Left ventricle myocardium superior (tissue), 1 donor: ENCODE measurements at places on chromosomes 5 and 9.
A peak's percentile ranks its signal among the peaks of the same experiment; 100 is the strongest.

GRCh38 chr5:180618487-180618828 lies 27.2 kb upstream of the SCGB3A1 start:
- no peak for DNase-seq

GRCh38 chr5:32690153-32690552 lies 21.0 kb upstream of the NPR3 start:
- DNase-seq = no peak

DNA sequence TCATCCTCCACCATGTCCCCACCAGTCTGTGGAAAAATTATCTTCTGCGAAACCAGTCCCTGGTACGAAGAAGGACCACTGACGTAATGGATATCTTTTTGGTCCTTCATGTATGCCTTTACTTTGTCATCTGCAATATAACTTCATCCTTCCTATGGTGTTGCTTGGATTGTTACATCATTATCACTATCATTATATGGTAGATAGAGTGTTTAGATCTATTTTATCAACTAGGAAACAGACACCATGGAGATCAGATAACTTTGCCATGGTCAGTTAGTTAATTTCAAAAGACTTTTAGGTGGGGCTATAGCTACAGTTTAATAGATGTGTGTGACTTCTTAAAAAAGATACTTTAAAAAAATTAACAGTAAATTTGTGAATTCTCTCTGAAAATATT lies 23.8 kb upstream of the CAMLG start:
- no peak for DNase-seq

- no peak for DNase-seq
These were observed 238.0 kb upstream of the ACTBL2 start for GRCh38 chr5:57720656-57721055.

GRCh38 chr5:54561651-54562050 lies 44.1 kb downstream of the SNX18 start:
- no peak for DNase-seq

DNA sequence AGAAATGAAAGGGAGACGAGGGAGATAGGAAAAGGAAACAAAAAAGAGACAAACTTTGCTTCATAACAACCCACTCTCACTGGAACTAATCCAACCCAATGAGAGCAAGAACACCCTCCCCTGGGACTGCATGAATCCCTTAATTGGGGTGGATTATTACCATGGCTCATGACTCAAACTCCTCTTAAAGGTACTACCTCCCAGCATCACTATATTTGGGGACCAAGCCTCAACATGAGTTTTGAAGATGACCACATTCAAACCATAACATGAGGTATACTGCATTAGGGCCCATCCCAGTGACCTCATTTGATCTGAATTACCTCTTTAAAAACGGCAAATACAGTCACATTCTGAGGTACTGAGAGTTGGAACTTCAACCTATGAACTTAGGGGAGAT lies 8.0 kb downstream of the MTAP start:
- DNase-seq = no peak

- DNase-seq = no peak
These were observed 70.3 kb downstream of the SPTLC1 start for GRCh38 chr9:92044936-92045335.

DNA sequence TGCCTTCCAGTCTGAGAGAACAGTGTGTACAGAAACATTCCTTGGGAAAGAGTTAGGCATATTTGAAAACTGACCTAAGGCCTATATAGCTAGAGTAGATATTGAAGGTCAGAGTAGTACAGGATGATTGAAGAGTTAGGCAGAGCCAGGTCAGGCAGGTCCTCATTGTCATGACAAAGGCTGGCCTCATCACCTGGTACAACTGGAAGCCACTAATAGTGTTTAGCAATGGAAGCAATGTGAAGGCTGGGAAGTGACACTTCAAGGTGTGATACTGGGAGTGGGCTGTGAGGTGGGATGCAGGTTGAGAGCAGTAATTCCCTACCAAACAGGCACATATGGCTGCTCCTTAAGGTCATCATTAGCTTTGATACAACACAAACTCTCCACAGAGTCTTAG lies 123.6 kb upstream of the CCNH start:
- DNase-seq = no peak

DNA sequence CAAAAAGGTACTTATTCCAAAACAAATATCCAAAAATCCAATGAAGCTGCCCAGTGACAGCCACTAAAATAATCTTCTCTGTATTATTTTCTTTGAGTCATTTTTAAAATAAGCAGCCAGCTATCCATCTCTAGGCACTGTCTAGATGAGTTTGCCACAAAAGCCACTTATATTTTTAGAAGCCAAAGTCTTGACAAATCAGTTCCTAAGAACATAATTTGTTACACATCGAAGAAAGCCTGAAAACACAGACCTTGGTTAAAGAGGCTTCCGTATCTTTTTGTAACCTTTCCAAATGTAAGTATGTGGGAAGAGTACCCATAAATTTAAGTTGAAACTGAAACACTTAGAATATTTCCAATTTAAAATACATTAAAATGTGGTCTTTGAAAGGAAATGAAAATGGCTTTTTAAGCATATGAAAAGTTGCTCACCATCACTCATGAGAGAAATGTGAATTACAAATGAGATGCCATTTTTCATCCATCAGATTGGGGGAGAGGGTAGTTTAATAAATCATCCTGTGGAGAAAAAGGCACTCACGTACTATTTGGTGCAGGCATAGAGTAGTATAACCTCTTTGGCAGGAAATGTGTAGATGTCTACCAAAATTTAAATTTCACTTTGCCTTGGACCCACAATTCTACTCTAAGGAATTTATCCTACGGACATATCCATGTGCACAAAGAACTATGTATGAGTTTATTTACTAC lies 180.4 kb downstream of the MLLT3 start:
- DNase-seq = no peak

GRCh38 chr5:132269635-132270334 lies 12.3 kb downstream of the PDLIM4 start:
- DNase-seq = no peak

DNA sequence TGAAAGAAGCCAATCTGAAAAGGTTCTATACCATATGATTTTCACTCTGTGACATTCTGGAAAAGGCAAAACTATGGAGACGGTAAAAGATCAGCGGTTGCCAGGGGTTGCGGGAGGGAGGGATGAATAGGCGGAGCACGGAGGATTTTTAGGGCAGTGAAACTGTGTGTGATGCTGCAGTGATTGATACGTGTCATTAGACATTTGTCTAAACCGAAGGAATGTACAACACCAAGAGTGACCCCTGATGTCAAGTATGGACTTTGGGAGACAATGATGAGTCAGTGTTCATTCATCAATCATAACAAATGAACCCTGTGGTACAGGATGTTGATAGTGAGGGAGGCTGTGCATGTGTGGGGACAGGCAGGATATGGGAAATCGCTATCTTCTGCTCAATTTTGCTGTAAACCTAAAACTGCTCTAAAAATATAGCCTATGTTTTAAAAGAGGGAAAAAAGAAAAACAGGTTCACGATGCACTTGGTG lies 34.4 kb downstream of the ERGIC1 start:
- DNase-seq = no peak

GRCh38 chr5:143019614-143020515 lies 249.7 kb downstream of the ARHGAP26 start:
- no peak for DNase-seq

- no peak for DNase-seq
These were observed 386.8 kb downstream of the FGF10 start for GRCh38 chr5:44002381-44002901.

- no peak for DNase-seq
These were observed 262.7 kb upstream of the CLINT1 start for GRCh38 chr5:158121678-158122077.

DNA sequence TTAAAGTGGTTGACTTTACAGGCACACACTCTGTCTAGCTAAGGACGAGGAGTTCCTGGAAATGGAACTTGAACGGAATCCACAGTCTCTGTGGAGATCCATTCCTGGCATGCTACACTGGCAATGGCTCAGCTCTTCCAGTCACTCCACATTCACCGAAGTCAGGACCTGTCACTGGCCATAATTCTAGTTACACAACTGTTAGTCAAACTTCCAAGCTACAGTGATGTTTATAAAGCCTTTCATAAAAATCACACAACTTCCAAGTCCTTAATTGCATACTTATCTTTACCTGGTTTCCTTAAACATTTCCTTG lies 15.7 kb downstream of the CDC14B start:
- DNase-seq = peak; percentile 45

- DNase-seq = peak; percentile 70
These were observed 503.6 kb upstream of the PAPPA start for GRCh38 chr9:115649991-115650472.

GRCh38 chr5:142114687-142115086 lies 6.1 kb downstream of the NDFIP1 start:
- DNase-seq = no peak

GRCh38 chr9:109315480-109316206 lies 5.2 kb downstream of the EPB41L4B start:
- no peak for DNase-seq

DNA sequence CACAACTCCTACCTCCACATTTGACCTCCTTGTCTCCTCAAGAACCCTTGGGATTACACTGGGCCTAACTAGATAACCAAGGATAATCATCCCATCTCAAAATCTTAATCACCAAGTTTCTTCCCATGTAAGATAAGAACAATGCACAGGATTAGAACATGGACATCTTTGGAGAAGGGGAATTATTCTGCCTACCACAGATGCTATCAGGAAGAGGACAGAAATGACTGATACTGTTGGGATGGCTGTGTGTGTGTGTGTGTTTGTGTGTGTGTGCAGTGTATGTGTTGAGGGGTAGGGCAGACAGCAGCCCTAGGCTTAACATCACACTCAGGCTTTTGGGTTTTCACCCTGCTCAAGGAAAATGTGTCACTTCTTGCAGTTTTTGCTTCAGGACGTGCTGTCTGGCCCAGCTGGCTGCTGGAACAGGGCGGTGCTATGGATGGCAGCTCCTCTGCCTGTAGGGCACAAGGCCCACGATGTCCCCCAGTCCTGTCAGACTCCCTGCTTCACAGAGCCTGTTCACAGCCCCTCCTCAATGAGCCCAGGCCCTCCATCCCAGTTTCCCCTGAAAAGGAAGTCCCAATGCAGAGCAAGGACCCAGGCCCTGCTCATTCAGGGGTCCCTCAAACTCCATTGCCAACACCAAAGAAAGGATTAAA lies 7.7 kb downstream of the CA9 start:
- DNase-seq = no peak

DNA sequence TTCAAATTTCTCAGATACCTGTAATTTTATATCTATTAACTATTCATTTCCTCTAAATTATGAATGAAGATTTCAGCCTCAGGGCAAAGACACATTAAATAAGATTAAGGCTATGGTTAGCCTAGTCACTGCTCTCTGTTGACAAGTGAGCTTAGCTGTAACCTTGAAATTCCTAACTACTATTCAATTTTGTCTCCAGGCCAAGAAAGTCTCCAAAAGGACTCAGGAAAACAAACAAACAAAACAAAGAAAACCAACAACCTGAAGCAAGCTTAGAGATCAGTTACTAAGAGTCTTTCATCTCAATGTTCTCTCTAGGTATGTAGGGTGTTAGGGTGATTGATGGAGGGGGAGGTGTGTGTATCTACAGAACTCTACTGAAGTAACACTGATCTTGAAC lies 9.6 kb upstream of the CTNNAL1 start:
- DNase-seq = no peak

GRCh38 chr5:1543398-1544293 lies 19.9 kb upstream of the LPCAT1 start:
- DNase-seq = no peak

DNA sequence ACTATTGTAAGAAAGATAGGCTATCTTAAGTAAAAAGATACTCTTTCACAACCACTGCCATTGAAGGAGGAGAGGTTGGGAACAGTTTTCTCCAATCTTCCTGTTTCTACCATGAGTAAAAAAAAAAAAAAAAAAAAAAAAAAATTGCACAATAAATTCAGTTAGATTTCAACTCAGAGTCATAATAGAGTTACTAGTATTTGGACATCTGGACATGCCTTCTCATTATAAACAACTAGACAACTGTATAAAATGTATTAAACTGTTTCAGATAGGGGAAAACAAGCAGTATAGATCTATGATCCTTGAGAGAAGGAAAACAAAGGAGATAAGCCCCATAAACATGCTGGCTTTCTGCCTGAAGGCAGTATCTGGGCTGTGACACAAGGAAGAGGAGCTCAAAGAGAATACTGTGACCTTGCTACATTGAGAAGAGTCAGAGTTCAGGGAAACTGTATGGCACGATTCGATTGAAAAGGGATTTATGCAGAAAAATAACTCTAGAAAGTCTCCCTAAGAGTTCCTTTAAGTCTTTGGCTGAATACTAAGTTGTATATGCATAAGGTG lies 249.2 kb upstream of the POU5F2 start:
- no peak for DNase-seq

- no peak for DNase-seq
These were observed 25.7 kb downstream of the NPR3 start for GRCh38 chr5:32736842-32737241.

- peak; percentile 41 for DNase-seq
These were observed 80.8 kb upstream of the IER5L start for GRCh38 chr9:129258823-129259301.

- no peak for DNase-seq
These were observed 3.1 kb downstream of the TRPM3 start for GRCh38 chr9:71118324-71118723.

- no peak for DNase-seq
These were observed 31.7 kb downstream of the DOCK2 start for GRCh38 chr5:169668732-169669131.

- DNase-seq = peak; percentile 75
These were observed 151.5 kb downstream of the RGS3 start for GRCh38 chr9:113614843-113615648.

DNA sequence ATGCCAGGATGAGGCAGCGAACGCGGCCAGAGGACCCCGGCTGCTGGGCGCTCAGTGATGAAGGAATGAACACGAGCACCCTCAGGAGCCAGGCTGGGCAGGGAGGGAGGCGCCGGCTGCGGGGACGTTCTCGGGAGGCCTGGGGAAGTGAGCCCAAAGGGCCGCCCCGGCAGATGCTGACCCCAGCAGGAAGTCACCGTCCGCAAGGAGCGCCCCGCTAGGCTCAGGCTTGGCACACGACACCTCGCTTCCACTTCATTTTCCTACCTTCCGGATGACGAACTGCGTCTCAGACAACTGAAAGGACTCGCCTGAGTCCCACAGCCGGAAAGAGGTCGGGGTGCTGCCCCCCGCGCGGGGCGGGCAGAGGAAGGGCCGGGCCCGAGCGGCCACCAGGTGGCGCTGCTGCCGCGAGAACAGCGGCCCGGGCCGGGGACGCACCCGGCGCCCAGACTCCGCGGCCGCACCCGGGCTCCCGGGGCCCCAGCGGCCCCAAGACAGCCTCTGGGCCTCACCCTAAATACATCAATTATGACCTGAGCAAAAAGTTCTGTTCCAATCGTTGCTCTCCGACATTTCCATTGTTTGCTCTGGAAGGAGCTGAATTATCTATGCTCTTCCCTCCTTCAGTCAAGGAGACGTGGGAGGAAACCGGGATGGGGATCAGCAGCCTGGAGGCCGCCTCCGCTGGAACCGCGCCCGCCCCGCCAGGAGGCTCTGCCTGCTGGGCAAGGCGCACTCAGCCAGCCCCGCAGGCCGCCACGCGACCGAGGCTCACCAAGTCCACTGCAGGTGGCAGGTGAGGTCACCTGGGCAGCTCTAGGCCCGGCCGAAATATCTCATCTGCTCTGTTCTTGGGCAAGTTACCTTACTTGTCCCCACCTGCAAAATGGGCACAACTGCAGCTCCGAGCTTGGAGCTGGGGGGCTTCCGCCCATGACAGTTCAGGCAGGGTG lies 107.0 kb downstream of the ZNF354C start:
- DNase-seq = peak; percentile 77
